ENCODE measurements at places on chromosomes 11 and 22. TPM values are rescaled to one million over a fixed set of nuclear protein-coding genes. Genes with fewer than 3 reads are reported as not detected.

DNA sequence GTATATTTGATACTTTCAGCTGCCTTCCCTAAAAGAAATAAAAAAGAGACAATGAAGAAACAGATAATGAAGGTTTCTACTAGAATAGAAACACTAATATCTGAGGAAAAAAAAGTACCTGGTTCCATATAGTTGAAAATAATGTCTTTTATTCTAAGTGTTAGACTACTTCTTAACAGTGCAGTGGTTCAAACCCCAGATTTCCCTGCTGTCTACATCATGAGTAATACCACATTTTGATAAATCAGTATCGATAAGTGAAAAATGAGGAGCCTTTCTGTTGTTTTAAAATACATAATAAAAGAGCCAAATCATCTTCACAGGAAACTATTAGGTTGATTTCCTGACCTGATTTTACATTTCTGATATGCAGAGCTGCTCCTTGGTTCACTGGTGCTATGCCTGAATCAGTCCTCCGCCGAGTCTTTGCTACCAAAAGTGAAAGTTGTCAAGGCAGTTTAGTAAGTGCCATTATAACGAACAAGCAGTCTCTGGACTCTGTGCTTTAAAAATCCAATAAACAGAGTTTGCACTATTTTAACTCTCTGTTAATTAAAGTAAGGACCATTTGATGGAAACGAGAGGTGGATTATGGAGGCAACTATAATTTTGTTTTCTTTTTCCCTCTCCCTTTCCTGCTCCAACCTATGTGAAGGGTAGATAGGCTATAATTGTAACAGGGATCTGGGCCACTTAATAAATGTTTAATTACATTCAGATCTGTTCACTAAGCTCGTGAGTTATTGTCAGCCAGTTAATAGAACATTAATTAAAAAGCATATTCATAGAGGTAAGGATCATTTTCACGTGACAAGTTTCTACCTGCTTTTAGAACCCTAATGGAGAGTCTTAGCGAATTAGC, 724.5 kb upstream of the RAG2 start:
- DNase-seq: no peak

DNA sequence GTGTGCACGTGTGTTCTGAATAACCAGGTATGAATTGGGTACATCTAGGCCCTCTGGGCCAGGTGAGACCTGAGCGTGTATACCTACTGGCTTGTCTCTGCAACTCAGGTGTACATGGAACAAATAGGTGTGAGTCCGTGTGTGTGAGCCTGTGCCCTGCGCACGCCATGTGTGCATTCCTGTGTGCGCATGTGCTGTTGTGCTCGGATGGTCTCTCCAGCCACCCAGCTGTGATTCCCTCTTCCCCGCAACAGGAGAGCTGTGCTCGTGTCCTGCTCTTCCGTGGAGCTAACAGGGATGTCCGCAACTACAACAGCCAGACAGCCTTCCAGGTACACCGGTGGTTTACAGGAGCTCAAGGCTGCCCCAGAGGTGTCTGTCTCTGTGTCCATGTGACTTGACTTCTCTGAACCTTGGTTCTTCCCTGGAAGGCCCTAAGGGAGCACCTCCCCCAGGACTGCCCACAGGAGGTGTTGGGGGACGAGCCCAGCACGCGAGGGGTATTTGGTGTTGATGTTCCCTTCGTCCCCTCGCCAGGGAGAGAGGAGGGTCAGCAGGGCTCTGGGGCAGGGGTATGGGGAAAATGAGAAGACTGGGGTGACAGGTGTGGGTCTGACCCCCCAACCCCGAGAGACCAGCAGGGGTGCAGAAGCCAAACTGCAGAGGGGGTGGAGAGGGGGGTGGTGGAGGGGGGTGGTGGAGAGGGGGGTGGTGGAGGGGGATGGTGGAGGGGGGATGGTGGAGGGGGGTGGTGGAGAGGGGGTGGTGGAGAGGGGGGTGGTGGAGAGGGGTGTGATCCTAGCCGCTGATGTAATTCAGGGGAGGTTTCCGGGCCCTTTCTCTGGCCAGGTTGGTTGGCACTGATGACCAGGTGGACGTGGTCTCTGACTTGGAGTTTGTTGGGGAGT, 10.7 kb downstream of the SHANK3 start:
- DNase-seq: no peak

DNA sequence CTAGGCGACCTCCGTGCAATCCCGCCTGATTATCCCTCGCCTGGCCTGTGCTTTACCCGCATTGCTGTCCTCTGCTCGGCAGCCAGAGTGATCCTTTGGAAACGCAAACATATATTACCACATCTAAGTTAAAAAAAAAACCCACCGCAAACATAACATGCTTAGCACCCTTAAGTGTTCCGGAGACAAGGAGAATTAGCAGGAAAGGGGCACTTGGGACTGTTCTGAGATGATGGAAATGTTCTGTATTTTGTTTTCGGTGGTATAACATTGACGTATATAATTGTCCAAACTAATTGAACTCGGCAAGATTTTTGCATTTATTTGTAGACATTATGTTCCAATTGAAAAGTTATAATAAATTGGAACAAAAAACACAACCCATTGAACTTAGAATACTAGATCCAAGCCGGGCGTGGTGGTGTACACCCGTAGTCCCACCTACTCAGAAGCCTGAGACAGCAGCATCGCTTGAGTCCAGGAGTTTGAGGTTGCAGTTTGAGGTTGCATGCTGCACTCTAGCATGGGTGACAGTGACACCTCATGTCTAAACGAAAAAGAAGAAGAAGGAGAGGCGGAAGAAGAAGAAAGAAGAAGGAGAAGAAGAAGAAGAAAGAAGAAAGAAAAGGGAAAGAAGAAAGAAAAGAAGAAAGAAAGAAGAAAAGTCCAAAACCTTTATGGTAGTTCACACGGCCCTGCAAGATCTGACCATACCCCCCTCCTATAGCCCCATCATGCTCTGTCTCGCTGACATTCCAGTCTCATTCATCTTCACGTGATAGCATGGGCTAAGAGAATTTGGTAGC, 604 bp upstream of the POLR3H start:
- DNase-seq: no peak

GRCh38 chr22:18078329-18079041, 695 bp downstream of the PEX26 start:
- peak; percentile 46 for DNase-seq

DNA sequence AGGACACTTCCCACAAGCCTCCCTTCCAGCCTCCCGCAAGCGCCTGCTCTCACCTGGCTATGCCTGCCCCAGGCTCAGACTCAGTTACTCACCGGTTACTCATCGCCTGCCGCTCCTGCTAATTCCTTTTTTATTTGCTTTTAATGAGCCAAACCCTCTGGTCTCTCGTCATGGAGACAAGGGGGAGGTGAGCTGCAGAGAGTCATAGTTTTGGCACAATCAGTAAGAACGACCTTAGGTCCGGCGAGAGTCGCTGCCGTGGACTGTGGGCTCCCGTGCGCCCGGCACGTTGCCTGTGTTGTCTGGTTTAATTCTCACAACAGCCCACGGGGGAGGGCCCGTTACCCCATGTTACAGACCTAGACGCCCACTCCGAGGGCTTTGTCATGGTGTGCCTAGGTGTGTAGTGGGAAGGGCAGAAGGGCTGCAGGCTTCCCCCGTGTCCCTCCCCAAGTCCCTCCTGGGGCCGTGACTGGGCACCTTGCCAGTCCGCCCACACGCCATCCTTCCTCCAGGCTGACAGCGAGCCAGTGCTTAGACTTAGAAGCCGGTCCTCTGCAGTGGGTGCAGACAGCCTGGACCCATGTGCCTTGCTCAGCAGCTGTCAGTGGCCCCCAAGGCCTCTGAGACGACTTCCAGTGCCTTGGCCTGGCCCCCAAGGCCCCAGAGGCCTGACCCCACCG, 42.2 kb downstream of the WNT7B start:
- no peak for DNase-seq

DNA sequence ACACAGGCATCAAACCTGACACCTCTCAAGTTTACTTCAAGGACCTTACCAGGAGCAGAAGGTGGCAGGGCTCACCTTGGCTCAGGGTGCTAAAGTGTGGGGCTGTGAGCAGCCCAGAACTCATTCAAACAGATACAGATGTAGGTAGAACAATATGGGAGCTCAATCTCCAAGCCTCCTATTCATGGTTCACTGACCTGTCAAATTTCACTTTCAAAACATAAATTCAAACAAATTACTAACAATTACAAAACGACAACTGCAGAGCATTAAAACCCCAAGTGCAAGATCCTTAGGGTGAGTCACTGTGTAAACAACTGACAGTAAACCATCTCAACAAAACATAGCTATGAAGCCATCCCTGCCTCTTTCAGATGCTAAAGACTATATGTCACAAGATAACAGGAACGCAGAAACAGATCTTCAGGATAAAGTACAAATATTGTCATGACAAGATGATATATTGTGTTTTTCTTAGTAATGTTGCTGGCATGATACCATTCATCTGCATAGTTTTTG, 303.5 kb upstream of the ANO3 start:
- DNase-seq: no peak

DNA sequence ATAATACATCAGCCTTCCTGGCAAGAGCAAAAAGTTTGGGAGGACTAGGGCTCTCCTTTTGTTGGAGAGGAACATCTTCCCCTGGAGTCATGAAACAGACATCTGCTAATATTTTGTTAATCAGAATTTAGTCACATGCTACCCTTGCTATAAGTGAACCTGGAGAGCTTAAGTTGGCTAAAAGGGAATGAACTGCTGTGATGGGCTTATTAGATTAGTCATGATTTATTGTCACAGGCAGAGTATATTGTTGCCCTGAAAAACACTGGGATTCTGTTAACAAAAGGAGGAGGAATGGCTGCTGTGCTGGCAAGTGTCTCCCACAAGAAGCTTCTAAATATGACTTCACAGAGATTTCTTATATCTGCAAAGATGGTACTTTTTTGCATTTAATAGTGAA, 16.0 kb downstream of the TCP11L1 start:
- DNase-seq: no peak

- peak; percentile 61 for DNase-seq
Measured at GRCh38 chr11:8068605-8069221, 12.3 kb upstream of the TUB start.

- no peak for DNase-seq
Measured at GRCh38 chr11:32098142-32098903, 7.4 kb downstream of the RCN1 start.

DNA sequence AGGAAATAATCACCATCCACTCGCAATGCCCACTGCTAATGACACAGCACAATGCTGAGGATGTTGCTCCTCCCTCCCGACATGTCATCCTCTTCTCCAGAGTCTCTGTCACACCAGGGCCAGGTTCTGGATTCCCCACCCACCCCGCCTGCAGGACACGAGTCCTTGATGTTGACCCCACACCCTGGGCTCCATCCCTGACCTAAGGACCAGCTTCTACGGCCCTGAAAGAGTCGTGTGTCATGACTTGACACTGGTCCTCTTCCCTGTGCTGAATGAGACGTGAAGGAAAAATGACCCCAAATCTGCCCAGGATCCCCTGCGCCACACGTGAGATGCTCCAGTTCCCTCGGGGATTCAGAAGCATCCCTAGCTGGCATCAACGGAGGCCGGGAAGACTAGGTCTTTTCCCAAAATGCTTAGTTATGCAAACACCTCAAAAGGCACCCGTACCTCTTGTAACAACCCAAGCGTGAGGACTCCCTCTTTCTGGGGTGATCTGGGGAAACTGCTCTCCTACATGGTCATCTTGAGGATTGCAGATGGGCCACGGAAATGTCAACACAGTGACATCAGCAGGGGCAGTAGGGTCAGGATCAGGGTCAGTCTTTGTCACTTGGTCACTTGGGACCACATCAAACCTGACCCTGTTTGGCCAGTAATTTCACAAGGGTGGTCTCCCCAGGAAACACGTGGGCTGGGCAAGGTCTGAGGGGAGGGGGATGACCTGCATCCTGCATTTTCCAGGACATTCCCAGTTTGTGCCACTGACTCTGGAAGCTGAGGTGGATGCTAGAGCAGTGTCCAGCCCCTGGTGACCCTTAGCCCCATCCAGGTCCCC, 42.0 kb downstream of the IGLL5 start:
- DNase-seq: no peak

Gene OR51I2
- total RNA-seq: not detected

Gene HARBI1
- 3.9 TPM for total RNA-seq

Gene MFRP
- not detected for total RNA-seq

Gene API5
- 52.8 TPM for total RNA-seq

Gene STK33
- total RNA-seq: 15.6 TPM

Data from left cardiac atrium (tissue), 4 donors.